T-cell (primary cell): ENCODE measurements at places on chromosomes 16 and 17. TPM values are rescaled to one million over a fixed set of nuclear protein-coding genes. Genes with fewer than 3 reads are reported as not detected.

- no peak for DNase-seq
These were observed 34.9 kb downstream of the UBE2G1 start for GRCh38 chr17:4331614-4332013.

GRCh38 chr16:5506021-5506420, 408.4 kb upstream of the EEF2KMT start:
- DNase-seq: no peak

DNA sequence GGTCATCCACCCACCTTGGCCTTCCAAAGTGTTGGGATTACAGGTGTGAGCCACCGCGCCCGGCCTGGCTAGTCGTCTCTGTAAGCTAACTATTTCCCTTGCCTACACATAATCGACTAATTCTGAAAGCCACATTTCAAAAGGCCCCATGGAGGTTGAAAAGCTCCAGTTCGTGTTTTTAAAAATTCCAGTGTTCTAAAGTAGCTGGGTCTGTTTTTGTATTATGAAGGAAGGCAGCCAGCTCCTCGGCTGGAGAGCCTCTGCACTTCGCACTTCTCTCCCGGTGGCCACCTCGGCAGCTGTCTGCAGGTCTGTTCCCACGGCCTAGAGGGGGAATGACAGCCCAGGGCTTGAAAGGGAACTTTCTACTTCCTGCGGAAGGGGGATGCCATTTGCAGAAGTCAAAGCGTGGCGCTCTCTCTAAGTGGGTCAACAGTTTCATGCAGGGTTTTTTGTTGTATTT, 16.9 kb downstream of the HASPIN start:
- DNase-seq: no peak

The DHRS7C gene
- not detected for total RNA-seq

The NOS2 gene
- total RNA-seq: 0.09 TPM

The ABCA6 gene
- total RNA-seq: 0.79 TPM
